Endothelial cell of umbilical vein (primary cell): ENCODE measurements at places on chromosomes 5 and 9. TPM values are rescaled to one million over a fixed set of nuclear protein-coding genes. Genes with fewer than 3 reads are reported as not detected.

Gene FBN2
- 17.2 and 21.8 TPM in 2 replicates for polyA plus RNA-seq

Gene IL5
- polyA plus RNA-seq, result not detected in 2 replicates

Gene SHISAL2B
- polyA plus RNA-seq, result not detected in 2 replicates

Gene ATP6V1G1
- polyA plus RNA-seq, result 72.0 and 96.9 TPM in 2 replicates

Gene SUB1
- polyA plus RNA-seq, result 43.1 and 60.1 TPM in 2 replicates

Gene ENTPD8
- 0.44 and 0.45 TPM in 2 replicates for polyA plus RNA-seq

Gene PDGFRB
- 1.4 and 2.9 TPM in 2 replicates for polyA plus RNA-seq

Gene RPS14
- 4,491 and 5,521 TPM in 2 replicates for polyA plus RNA-seq

Gene WDR38
- polyA plus RNA-seq, result not detected in 2 replicates

Gene TRIM36
- 0.67 and 0.76 TPM in 2 replicates for polyA plus RNA-seq

Gene RORB
- not detected in 2 replicates for polyA plus RNA-seq

Gene TPM2
- 103 and 144 TPM in 2 replicates for polyA plus RNA-seq

Gene KCNV2
- not detected in 2 replicates for polyA plus RNA-seq

DNA sequence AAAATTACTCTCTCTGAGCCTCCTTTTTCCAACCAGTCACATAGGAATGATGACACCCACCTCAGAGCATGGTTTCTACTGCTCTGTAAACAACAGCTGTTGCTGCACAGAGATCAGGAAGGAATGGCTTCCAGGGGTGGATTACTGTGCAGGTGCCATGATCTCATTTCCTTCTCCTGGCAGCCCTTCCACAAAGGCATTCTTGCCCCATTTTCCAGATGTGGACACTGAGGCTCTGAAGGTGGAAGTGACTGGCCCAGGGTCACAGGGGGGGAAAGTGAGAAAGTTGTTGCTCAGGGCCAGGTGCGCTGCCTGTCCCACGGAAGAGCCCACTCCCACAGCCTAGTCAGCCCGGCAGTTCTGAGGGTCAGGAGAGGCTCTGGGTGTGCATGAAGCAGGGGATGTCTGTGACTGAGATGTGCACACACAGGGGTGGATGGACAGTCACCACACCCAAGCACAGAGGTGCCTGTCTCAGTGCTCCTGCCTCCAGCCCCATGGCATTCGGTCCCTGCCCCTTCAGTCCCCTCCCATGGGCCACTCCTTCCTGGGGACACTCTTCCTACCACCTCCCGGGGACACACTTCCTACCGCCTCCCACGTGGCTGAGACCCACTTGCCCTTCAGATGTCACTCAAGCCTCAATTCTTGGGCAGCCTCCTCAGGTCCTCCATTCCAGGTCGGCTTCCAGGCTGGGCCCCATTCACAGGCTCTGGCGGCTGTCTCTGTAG lies 17.0 kb downstream of the FGFR4 start:
- DNase-seq, result no peak

DNA sequence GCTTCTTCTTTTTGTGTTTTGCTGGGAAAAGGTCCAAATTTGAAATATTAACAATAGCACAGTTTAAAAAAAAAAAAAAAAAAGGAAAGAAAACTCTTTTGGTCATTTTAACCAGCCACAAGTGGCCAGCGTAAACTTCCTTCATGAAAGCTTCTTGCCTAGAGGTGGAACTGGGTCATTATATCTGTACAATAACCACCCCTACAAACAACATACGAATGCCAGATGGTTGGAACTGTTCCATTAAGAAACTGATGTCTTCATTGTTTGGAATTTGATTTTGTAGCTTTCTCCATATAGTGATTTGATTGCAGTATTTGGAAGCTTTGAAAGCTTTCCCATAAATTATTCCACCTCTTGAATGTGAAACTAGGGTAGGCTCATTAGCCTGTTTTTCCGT lies 18.3 kb upstream of the LPAR1 start:
- peak; percentile 37 for DNase-seq

- DNase-seq, result no peak
Observed at GRCh38 chr5:68080282-68081050, 135.1 kb upstream of the PIK3R1 start.

DNA sequence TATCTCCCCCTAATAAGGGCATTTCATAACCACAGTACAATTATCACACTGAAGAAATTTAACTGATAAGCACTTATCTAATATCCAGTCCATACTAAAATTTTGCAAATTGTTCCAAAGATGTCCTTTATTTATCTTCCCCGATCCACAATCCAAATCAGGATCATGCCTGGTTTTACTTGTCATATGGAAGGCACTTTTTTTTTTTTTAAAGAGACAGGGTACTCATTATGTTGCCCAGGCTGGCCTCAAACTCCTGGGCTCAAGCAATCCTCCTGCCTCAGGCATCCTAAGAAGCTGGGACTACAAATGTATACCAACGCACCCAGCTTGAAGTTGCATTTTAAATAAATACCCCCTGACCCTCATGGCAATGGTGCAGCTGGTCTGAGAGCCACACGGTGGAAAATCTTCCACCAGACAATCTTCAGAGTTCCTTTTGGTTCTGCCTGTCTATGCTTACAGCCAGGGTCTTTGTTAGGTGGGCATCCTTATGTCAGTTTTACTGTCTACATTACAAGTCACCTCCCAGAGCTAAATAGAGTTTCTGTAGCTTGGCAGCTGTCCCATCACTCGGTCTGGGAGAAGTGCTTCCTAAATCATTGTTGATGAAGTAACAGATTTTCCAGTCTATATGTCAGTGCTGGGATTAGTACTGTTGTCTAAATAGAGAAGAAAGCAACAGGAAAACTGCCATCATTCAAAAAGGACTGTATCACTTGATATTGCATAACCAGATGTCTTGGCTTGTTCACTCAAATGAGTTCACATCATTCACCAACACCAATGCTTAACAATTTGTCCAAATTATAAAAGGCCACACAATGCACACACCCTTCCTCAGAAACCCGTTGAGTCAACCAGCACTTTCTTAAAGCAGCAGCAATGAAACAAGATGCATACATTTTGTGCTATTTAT lies 26.4 kb downstream of the PTPN3 start:
- no peak for DNase-seq

- no peak for DNase-seq
Observed at GRCh38 chr5:178380086-178380485, 147.5 kb upstream of the PHYKPL start.

DNA sequence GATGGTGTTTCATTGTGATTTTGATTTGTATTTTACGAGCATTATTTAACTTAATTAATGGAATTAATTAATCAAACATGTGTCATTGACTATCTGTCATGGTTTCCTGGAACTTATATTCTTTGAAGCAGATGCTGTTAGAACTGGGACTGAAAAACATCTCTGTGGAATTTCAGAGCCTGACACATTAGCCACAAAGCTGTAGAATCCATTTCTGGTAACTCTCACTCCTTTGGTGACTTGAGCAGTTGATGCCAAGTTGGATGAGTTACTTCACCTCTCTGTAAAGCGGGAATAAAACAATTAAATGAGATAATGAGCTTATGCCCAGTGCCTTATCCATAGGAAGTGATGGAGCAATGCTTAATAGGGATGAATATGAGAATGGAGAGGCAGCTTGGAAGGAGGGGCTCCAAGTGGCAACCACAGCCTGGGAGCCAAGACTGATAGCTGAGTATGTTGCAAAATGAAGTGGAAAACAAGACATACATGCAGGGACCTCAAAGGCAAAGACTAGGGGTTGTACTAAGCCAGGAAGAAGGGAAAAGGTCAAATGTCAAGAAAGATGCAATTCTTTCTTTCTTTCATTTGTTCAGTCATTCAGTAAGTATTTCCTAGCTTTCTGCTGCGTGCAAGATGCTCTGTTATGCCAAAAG lies 23.1 kb upstream of the ADRA1B start:
- no peak for DNase-seq

DNA sequence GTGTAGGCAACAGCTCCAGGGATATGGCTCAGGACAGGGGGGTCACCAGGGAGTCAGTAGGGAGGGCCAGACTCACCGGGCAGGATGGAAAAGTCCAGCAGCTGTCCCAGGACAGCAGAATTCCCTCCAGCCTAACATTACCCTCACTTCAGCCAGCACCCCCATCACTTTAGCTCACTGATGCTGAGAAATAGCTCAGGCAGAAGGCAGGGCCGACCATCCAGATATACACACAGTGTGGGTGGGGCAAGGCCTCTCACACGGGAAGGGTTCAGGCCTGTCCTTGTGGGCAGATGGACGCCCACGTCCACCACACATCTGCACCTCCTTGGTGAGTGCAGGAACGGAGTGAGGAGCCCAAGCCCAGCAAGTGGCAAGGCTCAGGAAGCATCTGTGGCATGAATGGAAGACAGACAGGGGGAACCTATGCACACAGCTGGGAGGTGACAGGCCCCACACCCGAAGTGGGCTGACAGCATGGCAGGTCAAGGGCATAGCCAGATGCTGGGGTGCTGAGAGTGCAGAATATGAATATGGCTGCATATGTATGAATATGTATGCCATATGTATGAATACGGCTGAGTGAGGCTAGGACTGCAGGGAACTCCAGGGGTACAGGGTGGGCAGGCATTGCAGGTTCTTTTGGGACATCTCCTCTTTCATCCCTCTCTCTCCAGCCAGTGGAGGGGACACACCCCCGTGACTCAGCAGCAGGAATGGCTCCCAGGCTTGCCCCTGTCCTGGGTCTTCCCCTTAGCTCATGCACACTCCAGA lies 17.0 kb downstream of the BICD2 start:
- peak; percentile 9 for DNase-seq

GRCh38 chr9:81032030-81032572 lies 657.2 kb downstream of the TLE1 start:
- DNase-seq, result no peak

- DNase-seq, result no peak
Observed at GRCh38 chr5:158553195-158553961, 546.3 kb downstream of the EBF1 start.

GRCh38 chr9:107316795-107317661 lies 33.9 kb downstream of the RAD23B start:
- DNase-seq, result no peak

GRCh38 chr9:93326654-93327053 lies 124.8 kb upstream of the FAM120A start:
- no peak for DNase-seq

GRCh38 chr9:15416880-15417279 lies 5.8 kb upstream of the SNAPC3 start:
- DNase-seq, result peak; percentile 43

GRCh38 chr5:176899946-176900779 lies 1.0 kb upstream of the HK3 start:
- no peak for DNase-seq

DNA sequence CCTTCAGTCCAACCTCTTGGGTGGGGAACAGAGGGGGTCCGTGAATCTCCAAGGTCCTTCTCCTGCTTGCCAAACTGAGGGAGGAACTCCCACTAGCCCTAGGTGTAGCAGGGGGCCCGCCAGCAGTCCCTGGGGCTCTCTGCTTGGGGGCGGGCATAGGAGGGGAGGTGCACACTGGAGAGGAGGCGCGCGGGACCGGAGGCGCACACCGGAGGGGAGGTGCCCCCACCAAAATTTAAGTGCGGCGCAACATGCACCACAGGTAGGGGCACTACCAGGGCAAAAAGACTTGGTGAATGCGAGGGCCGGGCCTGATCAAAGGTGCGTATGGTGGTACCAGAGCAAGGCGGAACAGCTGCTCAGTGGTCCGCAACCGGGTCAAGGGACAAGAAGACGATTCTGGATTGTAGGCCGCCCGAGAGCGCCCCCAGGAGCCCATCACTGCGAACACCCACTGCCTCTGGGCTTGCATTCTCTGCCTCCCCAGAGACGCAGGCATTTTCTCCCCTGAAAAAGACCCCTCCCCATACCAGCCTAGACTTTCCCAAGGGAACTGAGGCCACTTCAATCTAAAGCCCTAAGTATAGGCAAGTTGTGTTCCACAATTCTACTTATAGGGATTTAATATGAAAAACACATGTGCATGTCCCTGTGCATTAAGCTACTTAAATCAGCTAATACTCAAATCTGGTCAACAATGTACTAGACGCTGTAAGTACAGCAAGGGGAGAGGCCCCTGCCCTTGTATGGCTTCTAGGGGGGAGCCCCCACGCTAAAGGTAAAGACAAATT lies 50.6 kb downstream of the TGFBI start:
- peak; percentile 49 for DNase-seq

DNA sequence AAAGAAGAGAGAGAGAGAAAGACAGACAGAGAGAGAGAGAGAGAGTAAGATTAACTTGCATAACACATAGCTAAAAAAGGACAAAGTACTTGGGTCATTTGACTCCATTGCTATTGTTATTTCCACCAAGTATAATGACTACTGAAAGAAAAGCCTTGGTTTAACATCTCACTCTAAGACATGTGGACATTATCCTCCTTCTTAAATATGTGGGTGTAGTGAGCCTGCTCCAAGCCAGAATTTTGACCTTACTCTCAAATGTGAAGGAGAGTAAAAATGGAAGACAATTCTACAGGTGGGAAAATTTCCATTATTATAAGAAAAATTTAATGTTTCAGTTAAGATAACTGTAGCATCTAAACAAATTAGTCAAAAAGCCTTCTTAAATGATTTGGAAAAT lies 8.5 kb upstream of the MARCOL start:
- no peak for DNase-seq
